ENCODE measurements at places on chromosomes 16 and 17. TPM values are rescaled to one million over a fixed set of nuclear protein-coding genes. Genes with fewer than 3 reads are reported as not detected.

- H3K36me3 ChIP-seq: peaks cover 26% of the 10 kb centered on the region
- peak overlapping the region; percentile 50 for H3K27ac ChIP-seq
- H3K4me3 ChIP-seq: no peak overlapping the region
- no peak for DNase-seq
Measured at GRCh38 chr17:47615766-47616424, 33.8 kb upstream of the KPNB1 start.

DNA sequence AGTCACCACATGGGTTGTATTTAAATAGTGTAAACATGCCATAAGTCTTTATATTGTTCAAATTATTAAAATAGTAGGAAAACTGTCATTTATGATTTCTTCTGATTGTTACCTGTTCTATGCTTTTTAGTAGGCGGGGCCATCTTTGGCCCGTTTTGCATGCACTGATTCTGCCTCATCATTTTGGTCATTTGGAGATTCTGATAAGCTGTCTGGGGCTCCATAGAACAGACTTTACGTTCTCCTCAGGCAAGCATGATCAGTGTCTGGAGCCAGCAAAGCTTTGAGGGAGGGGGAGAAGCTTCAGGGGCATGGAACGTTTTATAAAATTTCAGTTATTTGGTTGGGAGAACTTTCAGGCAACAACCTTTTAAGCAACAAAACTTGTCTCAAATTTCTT, 8.8 kb downstream of the NDEL1 start:
- H3K4me1 ChIP-seq: no peaks in the 10 kb centered on the region
- H3K27me3 ChIP-seq: no peaks in the 10 kb centered on the region
- DNase-seq: no peak
- no peak overlapping the region for H3K4me3 ChIP-seq
- no peak overlapping the region for H3K27ac ChIP-seq

GRCh38 chr17:77523540-77523939, 382.8 kb downstream of the SEC14L1 start:
- H3K4me1 ChIP-seq: peaks cover 4% of the 10 kb centered on the region
- no peaks in the 10 kb centered on the region for H3K36me3 ChIP-seq
- peaks cover 35% of the 10 kb centered on the region for H3K27me3 ChIP-seq
- H3K27ac ChIP-seq: no peak overlapping the region
- no peak overlapping the region for H3K4me3 ChIP-seq

DNA sequence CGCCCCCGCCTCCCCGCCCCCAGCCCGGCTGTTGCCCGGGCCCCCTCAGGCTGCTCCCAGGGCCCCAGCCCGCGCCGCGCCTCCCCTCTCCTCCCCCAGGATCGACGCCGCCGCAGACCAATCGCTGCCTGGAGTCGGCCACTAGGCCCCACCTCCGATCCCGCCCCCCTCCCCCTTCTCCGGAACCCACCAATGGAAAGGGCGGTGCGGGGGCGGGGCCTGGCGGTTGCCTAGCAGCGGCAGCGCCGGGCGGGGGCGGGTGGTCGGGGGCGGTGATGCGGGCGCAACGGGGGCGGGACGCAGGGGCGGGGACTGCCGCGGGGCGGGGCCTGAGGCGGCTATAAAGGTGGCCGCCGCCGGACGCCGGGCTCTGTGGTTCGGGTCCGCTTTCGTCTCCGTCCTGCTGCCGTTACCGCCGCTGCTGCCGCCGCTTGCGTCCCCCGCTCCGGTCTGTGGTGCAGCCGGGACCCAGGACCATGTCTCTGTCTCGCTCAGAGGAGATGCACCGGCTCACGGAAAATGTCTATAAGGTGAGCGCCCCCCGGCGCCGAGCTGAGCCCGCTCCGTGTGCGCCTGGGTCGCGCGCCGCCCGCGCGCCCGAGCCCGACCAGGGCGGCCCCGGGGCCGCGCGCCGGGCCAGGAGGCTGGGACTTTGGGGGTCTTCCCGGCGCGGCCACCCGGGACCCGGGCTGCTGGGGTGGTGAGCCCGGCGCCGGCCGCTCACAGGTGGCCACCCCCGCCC, at the start of gene BAIAP2:
TSS of gene BAIAP2 (plus strand) at position 373 of the 742 bp plus-strand sequence. CDS start at position 477, 104 bp downstream.
- H3K4me3 ChIP-seq: peak within 1 kb of the TSS; percentile 89
- peaks cover 53% of the 10 kb centered on the region for H3K4me1 ChIP-seq
- no peaks in the 10 kb centered on the region for H3K27me3 ChIP-seq
- no peaks in the 10 kb centered on the region for H3K36me3 ChIP-seq
- peak; percentile 99 for DNase-seq

GRCh38 chr16:54443352-54443751, 156.8 kb upstream of the IRX3 start:
- DNase-seq: no peak
- H3K4me1 ChIP-seq: peaks cover 25% of the 10 kb centered on the region
- no peaks in the 10 kb centered on the region for H3K36me3 ChIP-seq
- H3K27me3 ChIP-seq: peaks cover 28% of the 10 kb centered on the region

DNA sequence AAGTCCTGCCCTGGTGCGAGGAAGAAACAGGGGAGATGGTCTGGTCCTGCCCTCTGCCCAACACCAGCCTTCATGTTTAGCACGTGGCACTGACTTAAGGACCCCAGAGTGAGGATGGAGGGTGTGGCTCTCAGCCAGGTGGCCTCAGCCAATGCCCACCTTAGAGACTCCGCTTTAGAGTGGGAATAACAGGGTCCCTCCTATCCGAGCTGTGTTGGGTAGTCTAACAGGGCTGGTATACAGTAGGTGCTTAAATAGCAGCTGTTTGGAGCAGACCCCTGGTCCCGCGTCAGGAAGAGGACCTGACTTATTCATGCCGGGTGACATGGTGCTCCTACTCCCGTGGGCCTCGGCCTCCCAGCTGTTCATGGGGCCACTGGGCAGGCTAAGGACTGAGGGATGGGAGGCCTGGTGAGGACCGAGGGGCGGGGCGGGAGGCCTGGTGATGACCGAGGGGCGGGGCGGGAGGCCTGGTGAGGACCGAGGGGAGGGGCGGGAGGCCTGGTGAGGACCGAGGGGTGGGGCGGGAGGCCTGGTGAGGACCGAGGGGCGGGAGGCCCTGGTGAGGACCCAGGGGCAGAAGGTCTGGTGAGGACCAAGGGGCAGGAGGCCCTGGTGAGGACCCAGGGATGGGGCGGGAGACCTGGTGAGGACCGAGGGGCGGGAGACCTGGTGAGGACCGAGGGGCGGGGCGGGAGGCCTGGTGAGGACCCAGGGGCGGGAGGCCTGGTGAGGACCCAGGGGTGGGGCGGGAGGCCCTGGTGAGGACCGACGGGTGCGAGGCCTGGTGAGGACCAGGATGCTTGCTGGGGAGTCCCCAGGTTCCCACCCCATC, 7.6 kb downstream of the ZFPM1 start:
- no peaks in the 10 kb centered on the region for H3K36me3 ChIP-seq
- H3K4me3 ChIP-seq: no peak overlapping the region
- no peak overlapping the region for H3K27ac ChIP-seq
- no peak for DNase-seq
- no peaks in the 10 kb centered on the region for H3K27me3 ChIP-seq

DNA sequence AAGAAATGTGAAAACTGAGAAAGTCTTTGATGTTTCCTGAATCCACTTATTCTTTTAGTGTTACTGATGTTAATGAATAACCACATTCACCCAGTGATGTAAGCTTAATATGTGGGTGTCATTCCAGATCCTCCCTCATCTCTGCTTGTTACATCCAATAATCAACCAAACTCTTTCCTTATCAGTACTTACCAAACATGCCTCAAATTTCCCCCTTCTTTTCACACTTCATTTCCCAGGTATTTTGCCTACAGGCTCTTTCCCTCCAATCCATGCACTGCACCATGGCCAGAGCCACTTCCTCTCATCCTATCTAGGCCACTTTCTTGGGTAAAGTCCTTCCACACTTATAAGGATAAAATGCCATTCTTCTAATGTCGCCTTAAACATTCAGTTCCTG, 451.5 kb downstream of the NPIPA7 start:
- H3K4me1 ChIP-seq: peaks cover 2% of the 10 kb centered on the region
- H3K27ac ChIP-seq: no peak overlapping the region
- DNase-seq: no peak
- H3K4me3 ChIP-seq: no peak overlapping the region
- peaks cover 13% of the 10 kb centered on the region for H3K27me3 ChIP-seq

- peaks cover 37% of the 10 kb centered on the region for H3K36me3 ChIP-seq
- H3K27me3 ChIP-seq: no peaks in the 10 kb centered on the region
- no peak for DNase-seq
- no peak overlapping the region for H3K4me3 ChIP-seq
- H3K4me1 ChIP-seq: no peaks in the 10 kb centered on the region
- peak overlapping the region; percentile 0 for H3K27ac ChIP-seq
Measured at GRCh38 chr17:67107811-67108775, 63.7 kb downstream of the CACNG1 start.

DNA sequence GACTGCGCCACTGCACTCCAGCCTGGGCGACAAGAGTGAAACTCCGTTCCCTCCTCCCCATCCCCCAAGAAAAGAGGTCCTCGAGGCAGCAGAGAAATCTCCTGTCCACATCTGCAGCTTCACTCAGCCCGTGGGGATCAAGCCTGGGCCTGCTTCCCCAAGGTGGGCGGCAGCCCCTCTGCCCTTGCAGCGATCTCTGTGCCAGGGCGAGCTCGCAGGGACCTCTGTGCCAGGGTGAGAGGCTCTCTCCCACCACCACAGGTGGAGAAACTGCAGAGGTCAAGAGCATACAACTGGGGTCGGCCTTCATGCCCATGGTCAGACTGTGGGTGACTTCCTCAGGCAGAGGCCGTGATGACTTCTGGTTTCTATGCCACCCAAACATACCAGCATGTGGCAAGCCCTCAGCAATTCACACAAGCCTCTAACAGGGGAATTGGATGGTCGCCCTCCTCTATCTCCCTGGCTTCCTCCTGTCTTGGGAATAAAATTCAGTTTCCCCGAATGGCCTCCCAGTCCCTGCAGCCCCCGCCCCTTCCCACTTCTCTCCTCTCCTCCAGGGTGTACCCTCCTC, 5.5 kb downstream of the SLC43A2 start:
- no peak overlapping the region for H3K27ac ChIP-seq
- peaks cover 11% of the 10 kb centered on the region for H3K27me3 ChIP-seq
- peaks cover 6% of the 10 kb centered on the region for H3K4me1 ChIP-seq
- no peak for DNase-seq
- no peak overlapping the region for H3K4me3 ChIP-seq

- peaks cover 32% of the 10 kb centered on the region for H3K36me3 ChIP-seq
- DNase-seq: no peak
- H3K4me1 ChIP-seq: no peaks in the 10 kb centered on the region
- no peaks in the 10 kb centered on the region for H3K27me3 ChIP-seq
- no peak overlapping the region for H3K4me3 ChIP-seq
Measured at GRCh38 chr16:8848939-8849391, 19.8 kb downstream of the CARHSP1 start.

DNA sequence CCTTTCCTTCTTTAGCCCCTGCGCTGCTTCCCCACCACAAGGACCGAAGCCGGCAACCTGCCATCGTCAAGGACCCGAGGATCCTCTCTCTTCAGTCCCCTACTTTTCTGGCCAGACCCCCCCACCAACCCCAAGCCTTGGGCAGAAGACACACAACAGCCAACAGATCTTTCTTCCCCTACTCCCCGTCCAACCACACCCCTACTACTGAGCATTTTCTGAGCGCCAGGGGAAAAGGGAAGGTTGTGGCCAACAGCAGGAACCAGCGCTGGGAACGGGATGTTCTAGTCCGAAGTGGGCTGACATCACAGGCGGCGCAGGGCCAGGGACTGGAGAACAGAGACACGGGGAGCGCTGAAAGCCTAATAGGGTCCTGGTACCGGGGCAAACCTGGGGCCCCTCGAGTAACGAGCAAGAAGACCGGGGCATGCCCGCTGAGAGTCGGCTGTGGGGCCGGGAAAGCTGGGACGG, 528 bp downstream of the PER1 start:
- DNase-seq: no peak
- H3K4me1 ChIP-seq: peaks cover 23% of the 10 kb centered on the region
- no peaks in the 10 kb centered on the region for H3K27me3 ChIP-seq

GRCh38 chr17:79212149-79213087, 137.8 kb downstream of the ENGASE start:
- H3K27me3 ChIP-seq: peaks cover 93% of the 10 kb centered on the region
- no peak overlapping the region for H3K4me3 ChIP-seq
- peaks cover 4% of the 10 kb centered on the region for H3K4me1 ChIP-seq
- no peaks in the 10 kb centered on the region for H3K36me3 ChIP-seq
- no peak for DNase-seq

- no peaks in the 10 kb centered on the region for H3K27me3 ChIP-seq
- DNase-seq: no peak
- H3K4me1 ChIP-seq: peaks cover 58% of the 10 kb centered on the region
- H3K36me3 ChIP-seq: peaks cover 5% of the 10 kb centered on the region
- no peak overlapping the region for H3K4me3 ChIP-seq
Measured at GRCh38 chr17:900336-900934, 79.1 kb downstream of the NXN start.

DNA sequence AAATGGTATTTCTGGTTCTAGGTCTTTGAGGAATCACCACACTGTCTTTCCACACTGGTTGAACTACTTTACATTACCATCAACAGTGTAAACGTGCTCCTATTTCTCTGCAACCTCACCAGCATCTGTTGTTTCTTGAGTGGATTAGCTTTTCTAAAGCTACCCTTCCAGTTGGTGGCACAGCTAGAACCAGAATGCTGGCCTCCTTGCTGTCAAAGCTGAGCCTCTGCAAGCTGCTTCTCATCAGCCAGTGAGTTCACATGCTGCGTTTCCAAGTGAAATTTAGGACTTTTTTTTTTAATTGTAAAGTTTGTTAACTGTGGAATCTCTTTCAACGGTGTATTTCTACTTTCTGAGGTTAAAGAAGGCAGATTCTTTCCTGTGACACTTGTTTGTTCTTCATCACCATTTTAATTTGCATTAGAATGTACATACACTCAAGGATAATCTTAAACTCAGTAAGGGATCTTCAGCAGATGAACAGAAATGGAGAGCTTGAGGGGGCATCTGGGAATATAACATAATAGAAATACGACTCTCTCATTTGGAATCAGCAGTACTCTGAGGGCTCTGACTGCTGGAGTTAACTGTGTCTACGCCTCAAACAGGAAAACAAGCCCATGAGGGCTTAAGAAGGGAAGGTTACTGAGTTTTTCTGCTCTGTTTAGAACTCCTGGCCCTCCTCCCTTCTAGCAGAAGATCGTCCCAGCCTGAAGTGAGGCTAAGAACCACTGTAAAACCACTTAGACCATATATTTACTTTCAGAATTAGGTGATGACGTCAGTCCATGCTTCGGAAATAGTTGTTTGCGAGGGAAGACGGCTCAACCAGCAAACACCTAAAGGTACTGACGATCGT, 148.4 kb upstream of the FAM20A start:
- no peaks in the 10 kb centered on the region for H3K36me3 ChIP-seq
- no peak overlapping the region for H3K27ac ChIP-seq
- H3K27me3 ChIP-seq: no peaks in the 10 kb centered on the region
- no peak overlapping the region for H3K4me3 ChIP-seq
- DNase-seq: no peak

The LRRC37A3 gene
- total RNA-seq: 34.7 TPM

The INO80E gene
- total RNA-seq: 60.2 TPM

Measured in mesothelial cell of epicardium (in vitro differentiated cells).